ENCODE measurements at places on chromosomes 2 and 18.

GRCh38 chr2:226076529-226076928 is 677.0 kb downstream of the NYAP2 start:
- no peak for DNase-seq

DNA sequence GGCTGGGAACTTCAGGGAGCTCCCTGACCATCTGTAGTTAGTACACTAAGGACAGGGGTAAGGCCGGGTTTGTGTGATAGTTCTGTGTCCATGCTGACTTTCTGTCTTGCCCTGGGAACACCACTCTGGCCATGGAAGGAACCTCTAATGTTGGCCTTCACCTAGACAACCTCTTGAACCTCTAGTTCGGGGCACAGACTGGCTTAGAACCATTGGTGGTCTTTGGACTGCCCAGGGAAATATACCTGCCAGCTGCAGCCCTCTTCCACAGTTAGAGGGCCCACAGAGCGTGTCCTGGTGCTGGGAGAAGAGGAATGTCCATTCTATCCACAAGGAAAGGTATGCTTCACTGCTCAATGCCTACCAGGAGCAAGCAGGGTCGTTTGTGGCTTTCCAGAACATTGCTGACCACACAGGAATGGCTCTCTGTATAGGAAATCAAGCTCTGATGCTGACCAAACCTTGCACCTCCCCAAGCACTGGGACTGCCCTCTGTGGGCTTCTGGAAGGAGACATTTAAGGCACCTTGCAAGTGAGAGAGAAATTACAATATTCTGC is 318.8 kb upstream of the EPAS1 start:
- no peak for DNase-seq

- no peak for DNase-seq
Measured at GRCh38 chr2:232502511-232502910, 14.9 kb upstream of the ECEL1 start.

DNA sequence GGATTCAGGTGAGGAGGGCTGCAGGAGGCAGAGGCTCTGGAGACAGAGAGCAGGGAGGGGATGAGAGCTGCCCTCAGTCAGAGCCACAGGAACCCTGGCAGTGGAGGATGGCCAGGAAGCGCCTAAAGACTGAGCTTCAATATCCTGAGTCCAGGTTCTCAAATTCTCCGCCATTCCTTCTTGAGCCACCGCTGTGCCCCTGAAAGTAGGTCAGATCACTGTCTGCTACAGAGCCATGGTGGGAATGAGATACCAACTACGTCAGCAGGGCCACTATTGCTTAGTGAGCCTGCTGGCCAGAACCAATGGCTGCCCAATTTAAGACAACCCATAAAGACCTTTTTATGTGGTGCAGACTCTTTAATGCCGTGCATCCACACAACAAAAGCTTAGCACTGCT is 155.5 kb downstream of the CTIF start:
- no peak for DNase-seq

GRCh38 chr18:76985951-76986236 is 146.7 kb downstream of the MBP start:
- no peak for DNase-seq

- DNase-seq: no peak
Measured at GRCh38 chr2:11079136-11079824, 76.0 kb upstream of the SLC66A3 start.

GRCh38 chr2:63000801-63001200 is 49.8 kb upstream of the OTX1 start:
- DNase-seq: no peak

Measured in stimulated activated CD8-positive, alpha-beta memory T cell treated with anti-CD3 and anti-CD28 coated beads, Interleukin-2, amount 100 ng/mL, for 48 hours (primary cell).